HTR-8/SVneo (cell line): ENCODE measurements at places on chromosomes 4 and X.

DNA sequence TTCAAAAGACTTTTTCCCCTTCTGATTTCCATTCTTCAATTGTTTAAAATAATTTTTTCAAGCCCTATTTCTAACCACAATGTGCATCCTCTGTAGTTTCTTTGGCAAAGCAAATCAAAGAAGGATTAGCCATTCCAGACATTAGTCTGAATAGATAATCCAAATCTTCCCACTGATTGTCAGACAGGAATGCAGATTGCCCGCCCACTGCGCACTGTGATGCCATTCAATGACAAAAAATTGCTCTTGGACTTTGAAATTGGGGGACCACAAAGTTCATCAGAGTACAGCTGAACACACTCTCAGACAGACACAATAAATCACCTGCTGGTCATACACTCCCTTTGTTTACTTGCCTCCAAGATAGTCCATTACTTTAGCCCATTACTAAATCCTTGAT lies 216.5 kb upstream of the DKK2 start:
- DNase-seq: no peak

- DNase-seq: no peak
Observed at GRCh38 chr4:161919442-161920220, 244.2 kb downstream of the FSTL5 start.

DNA sequence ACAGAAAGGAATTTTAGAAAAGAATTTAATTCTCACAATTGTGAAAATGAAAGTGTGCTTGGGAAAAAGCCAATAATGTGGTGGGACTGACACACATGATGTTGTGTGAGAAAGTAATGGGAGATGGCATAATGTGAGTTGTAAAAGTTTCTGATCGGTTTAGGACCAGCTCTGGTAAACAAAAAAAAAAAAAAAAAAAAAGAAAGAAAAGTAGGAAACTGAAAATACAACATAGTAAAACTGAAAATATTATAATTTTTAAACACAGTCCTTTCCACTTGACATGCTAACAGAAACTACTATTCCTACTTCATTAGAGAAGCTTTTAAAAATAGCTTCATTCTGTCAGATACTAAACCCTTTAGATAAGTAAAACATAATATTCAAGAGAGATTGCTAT lies 28.2 kb downstream of the RAP1GDS1 start:
- DNase-seq: no peak

- DNase-seq: no peak
Observed at GRCh38 chr4:101334963-101335572, 12.3 kb downstream of the PPP3CA start.

- peak; percentile 20 for DNase-seq
Observed at GRCh38 chr4:109912706-109913595, at the start of gene EGF. Gene EGF, plus strand, starts transcription at chr4:109912883. Its CDS starts 453 bp downstream, at chr4:109913336.

GRCh38 chrX:21847342-21847741 lies 7.9 kb downstream of the MBTPS2 start:
- no peak for DNase-seq

- DNase-seq: no peak
Observed at GRCh38 chrX:150203248-150203645, 159.9 kb upstream of the MAMLD1 start.

DNA sequence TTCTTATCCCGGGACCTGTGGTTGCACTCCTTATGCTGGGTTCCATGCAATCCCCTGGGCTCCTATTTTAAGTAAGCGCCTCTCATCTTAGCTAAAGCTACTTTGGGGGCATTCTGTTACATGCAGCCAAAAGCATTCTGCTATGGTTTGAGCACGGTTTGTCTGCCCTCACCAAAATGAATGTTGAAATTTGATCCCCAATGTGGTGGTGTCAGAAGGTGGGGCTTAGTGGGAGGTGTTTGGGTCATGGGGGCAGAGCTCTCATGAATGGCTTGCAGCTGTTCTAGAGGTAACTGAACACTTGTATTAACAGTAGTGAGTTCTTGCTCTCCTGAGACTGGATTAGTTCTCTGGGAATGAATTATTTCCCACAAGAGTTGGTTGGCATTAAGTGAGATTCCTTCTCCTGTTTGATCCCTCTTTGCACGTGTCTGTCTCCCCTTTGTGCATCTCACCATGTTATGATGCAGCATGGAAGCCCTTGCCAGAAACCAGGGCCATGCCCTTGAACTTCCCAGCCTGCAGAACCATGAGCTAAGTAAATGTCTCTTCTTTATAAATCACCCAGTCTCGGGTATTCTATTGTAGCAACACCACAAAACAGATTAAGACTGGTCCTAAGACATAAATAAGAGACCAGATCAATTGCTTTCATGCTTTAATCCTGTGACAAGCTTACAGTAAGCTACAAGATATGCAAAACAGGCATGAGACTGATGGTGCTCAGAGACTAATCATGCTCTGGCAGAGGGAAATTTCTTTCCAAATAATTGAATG lies 141.8 kb downstream of the TSPAN5 start:
- DNase-seq: no peak

GRCh38 chrX:50614460-50614859 lies 143.8 kb upstream of the DGKK start:
- no peak for DNase-seq

GRCh38 chr4:41701983-41702382 lies 46.5 kb downstream of the PHOX2B start:
- DNase-seq: no peak

DNA sequence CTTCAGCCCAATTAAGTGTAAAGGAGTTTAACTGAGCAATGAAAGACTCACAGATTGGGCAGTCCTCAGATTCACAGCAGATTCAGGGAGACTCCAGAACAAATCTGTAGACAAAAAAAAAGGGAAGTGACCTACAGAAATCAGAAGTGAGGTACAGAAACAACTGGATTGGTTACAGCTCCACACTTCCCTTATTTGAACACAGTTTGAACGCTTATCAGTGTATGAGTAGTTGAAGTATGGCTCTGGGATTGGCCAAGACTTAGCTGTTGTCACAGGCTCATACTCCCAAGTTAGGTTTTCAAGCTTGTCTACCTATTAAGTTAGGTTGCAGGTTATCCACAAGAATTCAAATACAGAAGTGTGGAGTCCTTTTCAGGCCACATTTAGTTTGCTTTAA lies 112.4 kb upstream of the ELOVL6 start:
- DNase-seq: no peak

GRCh38 chr4:110586131-110586850 lies 36.6 kb downstream of the PITX2 start:
- DNase-seq: peak; percentile 73

DNA sequence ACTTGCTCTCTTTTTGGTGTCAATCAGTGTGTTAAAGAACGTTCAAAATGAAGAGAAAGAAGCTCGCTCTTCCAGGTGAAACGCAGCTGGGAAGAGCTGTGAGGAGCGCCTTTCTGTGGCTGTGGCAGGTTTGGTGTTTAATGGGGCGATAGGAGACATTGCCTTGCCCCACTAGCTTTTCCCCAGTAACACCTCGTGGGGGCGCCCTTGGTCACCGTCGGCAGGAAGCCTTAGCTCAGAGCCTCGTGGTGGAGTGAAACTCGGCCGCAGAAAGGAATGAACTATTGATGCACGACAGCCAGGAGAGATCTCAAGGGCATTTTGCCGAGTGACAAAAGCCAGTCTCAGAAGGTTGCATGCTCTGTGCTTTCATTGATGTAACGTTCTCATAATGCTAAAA lies 65.1 kb downstream of the GPR143 start:
- DNase-seq: no peak

- no peak for DNase-seq
Observed at GRCh38 chr4:153900426-153900825, 111.5 kb upstream of the SFRP2 start.

DNA sequence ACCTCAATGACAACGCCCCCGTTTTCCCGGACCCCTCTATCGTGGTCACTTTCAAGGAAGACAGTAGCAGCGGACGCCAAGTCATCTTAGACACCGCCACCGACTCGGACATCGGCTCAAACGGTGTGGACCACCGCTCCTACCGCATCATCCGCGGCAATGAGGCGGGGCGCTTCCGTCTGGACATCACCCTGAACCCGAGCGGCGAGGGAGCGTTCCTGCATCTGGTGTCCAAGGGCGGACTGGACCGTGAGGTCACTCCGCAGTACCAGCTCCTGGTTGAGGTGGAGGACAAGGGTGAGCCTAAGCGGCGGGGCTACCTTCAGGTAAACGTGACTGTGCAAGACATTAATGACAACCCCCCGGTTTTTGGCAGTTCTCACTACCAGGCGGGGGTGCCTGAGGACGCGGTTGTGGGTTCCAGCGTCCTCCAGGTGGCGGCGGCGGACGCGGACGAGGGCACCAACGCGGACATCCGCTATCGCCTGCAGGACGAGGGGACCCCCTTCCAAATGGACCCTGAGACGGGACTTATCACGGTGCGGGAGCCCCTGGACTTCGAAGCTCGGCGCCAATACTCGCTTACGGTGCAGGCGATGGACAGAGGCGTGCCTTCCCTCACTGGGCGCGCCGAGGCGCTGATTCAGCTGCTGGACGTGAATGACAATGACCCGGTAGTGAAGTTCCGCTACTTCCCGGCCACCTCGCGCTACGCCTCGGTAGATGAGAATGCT lies 2.2 kb downstream of the FAT4 start:
- peak; percentile 25 for DNase-seq

DNA sequence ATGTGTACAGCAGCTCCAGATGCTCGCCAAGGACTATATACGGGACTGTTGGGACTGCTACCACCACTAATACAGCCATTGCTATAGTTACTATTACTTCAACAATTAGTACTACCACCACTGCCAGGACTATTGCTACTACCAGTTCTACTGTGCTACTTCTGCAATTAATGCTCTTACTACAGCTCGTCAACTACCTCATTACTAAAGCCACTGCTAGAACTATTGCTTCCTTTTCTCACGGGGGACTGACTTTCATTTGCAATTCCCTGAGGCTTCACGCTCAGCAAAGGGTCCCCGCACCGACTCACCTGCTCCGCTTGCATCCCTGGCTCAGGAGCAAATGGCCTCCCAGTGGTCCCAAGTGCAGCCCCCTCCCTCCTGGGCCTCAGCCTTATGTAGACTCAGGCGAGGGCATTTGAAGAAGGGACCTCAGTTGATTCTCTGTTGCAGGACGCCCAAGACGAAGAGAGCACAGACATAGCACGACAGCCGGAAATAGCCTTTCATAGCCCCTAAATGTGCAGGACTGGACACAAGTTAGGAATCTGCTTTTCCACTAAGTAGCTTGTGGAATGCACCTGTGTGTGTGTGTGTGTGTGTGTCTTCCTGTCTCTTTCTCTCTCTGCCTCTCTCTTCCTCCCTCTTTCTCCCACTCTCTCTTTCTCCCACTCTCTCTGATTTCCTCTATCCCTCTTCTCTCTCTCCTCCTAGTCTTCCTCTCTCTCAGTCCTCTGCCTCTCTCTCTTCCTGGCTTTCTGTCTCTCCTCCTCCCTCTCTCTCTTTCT lies 294.8 kb downstream of the ASMT start:
- DNase-seq: no peak

GRCh38 chr4:52425751-52426326 lies 233.3 kb downstream of the USP46 start:
- no peak for DNase-seq

GRCh38 chr4:168485156-168485910 lies 5.0 kb upstream of the DDX60L start:
- DNase-seq: no peak

DNA sequence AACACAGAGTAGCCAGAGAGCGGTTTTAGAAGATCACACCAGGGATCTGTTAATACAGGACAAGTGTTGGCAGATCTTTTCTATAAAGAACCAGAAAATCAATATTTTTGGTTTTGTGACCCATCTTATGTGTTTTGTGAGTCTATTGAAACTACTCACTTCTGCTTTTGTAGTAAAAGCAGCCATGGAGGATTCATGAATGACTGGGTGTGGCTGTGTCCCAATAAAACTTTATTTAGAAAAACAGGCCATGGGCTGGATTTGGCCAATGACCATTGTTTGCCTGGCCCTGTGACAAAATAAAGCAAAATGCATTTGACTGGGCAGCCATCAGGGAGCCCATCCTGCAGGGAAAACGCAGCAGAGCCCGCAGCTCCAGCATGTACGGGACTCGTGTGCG lies 99.9 kb upstream of the ADRA2C start:
- no peak for DNase-seq

- peak; percentile 10 for DNase-seq
Observed at GRCh38 chrX:143781103-143781502, 60.6 kb upstream of the SPANXN2 start.

DNA sequence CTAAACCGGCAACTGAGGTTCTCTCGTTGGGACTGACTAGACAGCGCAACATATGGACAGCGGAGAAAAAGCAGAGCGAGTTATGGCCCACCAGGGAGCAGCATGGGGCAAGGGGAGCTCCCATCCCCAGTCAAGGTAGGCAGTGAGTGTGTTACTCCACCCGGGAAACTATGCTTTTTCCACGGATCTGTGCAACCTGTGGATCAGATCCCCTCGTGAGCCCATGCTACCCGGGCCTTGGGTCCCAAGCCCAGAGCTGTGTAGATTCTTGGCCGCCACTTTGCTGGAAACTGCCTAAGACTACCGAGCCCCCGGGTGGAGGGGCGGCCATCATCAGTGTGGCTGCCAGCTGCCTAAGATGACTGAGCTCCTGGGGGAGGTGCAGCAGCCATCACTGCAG lies 140.9 kb downstream of the PAPSS1 start:
- DNase-seq: no peak

- DNase-seq: peak; percentile 12
Observed at GRCh38 chr4:173752610-173753230, 222.7 kb upstream of the HAND2 start.

- peak; percentile 43 for DNase-seq
Observed at GRCh38 chr4:5710065-5710960, 688 bp upstream of the EVC start.

DNA sequence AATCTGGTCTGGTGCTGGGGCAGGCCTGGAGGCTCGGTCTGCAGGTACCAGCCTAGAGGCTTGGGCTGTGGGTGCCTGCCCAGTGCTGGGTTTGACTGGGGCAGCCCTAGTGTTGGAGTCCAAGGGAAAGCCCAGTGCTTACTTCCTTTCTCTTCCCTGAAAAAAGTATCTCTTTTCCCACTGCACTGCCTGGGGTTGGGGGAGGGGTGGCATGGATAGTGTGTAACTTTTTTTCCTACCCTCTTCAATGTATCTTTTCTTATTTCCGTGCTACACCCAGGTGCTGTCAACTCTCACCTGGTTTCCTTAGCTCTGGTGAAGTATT lies 21.6 kb downstream of the KANTR start:
- no peak for DNase-seq

DNA sequence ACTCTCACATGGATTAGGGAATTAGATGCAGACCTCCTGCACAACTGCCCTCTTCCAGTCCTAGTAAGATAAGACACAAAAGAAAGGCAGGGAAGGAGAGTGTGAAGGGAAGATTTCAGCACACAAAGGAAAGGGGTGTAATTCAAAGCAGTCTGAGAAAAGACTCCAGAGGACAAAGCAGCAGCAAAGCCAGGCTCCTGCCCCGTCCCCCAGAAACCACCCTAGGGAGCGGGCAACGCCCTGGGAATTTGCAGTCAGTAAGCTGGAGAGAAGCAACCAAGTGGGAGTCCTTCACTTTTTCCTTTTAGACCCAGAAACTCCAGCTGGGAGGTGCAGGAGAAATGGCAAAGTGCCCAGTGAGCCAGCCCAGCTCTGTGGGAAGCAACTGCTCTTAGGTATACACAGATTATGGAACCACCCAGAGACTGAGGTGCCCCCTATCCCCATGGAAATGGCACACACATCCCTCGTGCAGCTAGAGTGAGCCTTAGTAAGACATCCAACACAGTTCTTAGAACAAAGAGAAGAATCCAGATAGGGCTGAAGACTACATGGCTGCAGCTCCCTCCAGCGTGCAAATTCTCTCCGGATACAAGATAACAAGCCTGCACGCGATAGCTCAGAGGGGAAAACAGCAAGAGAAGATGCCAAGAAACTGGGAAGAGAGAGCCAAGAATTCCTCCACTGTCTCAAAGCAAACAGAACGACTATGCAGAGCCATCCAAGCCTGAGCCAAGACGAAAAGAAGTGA lies 26.5 kb upstream of the IRAK1 start:
- no peak for DNase-seq

- DNase-seq: no peak
Observed at GRCh38 chrX:40104630-40104984, 6.8 kb upstream of the BCOR start.
